ENCODE measurements at places on chromosomes 6 and 20.

- DNase-seq, result no peak
Observed at GRCh38 chr6:43303751-43304331, 4.8 kb downstream of the CRIP3 start.

- no peak for DNase-seq
Observed at GRCh38 chr6:12051861-12052368, 39.8 kb downstream of the HIVEP1 start.

DNA sequence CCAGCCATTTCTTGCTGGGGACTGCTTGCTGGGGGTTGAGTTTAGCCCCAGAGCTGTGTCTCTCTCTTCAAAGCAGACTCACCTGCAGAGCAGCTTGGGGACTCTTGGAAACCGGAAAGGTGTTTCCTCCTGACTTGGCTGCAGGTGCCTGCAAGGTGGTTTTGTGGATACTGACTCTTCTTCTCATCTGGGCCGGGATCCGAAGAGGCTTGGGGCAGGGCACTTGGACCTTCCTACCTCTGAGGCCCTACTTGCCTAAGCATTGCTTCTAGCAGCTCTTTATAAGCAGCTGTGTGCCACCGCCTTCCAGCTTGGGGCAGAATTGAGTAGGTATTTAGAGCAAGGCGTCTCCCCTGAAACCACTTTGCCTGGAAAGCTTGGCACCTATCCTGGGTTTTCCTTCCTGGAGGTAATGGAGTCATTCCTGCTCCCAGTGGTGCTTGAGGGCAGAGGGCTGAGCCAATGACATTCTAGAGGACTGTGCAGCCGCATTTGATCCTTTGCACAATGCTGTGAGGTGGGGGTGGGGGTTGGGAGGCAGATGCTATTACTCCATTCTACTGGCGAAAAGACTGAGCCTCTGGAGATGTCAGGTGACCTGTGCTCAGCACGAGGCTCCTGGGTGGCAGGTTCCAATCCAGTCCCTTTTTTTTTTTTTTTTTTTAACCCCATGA lies 3.4 kb upstream of the CTSZ start:
- DNase-seq, result no peak

DNA sequence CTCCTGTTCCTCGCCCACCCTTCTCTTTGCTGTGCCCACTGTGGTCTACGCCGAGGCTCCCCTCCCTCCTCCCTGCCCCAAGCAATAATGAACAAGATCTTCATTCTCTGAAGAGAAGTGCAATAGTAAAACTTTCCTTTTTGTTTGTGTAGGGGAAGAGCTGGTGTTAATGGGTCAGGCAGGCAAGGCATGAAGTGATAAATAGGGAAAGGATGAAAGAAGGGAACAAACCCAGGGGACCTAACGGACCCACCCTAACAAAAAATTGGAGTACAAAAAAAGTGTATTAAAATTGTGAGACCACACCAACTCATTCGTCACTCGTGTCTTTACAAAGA lies 66.9 kb downstream of the ZBTB2 start:
- DNase-seq, result no peak

- DNase-seq, result no peak
Observed at GRCh38 chr6:168827586-168827871, 386.5 kb downstream of the SMOC2 start.

DNA sequence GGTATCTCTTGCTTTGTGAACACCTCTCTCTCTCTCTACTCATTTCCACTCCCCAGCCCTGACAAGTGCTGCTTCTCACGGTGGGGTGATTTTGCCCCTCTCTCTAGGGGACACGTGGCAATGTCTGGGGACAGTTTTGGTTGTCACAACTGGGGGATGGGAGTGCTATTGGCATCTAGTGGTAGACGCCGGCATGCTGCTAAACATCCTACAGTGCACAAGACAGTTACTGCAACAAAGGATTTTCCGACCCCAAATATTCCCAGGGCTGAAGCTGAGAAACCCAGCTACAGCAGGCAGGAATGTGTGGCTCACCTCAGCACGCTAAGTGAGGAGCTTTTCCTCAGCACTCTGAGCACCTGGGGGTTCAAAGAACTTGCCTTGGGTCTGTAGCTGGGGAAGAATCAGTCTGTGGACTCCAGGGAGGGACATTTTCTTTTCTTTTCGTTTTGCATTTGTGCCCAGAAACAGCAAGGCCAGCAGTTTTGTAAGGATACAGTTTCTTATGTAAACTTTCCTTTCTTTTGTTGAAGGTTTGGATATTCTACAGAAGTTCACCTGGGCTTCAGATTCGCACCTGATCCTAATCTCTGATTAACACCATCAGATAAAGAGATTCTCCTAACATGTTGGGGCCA lies 246.9 kb upstream of the ZFP64 start:
- no peak for DNase-seq

- no peak for DNase-seq
Observed at GRCh38 chr6:158043586-158044524, 62.2 kb downstream of the SYNJ2 start.

- DNase-seq, result no peak
Observed at GRCh38 chr20:59578436-59579403, 25.6 kb upstream of the PHACTR3 start.

GRCh38 chr6:70379473-70380013 lies 33.8 kb upstream of the FAM135A start:
- no peak for DNase-seq

- DNase-seq, result no peak
Observed at GRCh38 chr6:51261691-51262090, 443.0 kb downstream of the TFAP2B start.

- DNase-seq, result no peak
Observed at GRCh38 chr20:45292343-45292742, 14.3 kb upstream of the RBPJL start.

DNA sequence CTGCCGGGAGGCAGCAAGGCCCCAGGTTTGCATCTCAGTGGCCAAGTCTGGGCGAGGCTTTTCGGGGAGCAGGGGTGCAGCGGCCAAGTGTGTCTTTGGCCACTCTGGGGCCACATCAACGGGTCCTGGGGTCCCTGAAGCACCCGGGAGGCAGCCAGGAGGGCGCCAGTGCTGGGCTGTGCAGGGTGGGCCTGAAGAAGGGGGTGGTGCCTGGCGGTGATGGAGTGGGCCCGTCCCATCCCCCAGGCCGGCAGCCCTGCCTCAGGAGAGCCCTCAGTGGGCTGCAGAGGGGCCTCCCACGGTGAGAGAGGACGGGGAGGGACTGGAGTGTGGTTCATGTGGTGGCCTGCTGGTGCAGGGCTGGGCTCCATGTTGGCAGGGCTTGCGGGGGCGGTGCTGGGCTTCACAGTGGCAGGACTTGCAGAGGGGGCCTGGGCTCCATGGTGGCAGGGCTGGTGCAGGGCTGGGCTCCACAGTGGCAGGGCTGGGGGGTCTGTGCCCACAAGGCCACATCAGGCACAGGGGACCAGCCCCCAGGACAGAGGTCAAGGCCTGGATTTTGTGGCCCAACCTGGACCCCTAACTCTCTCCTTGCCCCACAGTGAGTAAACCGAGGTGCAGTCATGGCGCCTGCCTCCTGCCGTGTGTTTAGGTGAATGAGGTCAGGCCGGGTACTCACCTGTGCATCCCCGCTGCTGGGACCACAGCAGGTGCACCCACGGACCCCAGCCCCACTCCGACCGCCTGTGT lies 10.5 kb upstream of the BHLHE23 start:
- no peak for DNase-seq

GRCh38 chr6:43980004-43980795 lies 147.1 kb downstream of the MRPL14 start:
- DNase-seq, result no peak

DNA sequence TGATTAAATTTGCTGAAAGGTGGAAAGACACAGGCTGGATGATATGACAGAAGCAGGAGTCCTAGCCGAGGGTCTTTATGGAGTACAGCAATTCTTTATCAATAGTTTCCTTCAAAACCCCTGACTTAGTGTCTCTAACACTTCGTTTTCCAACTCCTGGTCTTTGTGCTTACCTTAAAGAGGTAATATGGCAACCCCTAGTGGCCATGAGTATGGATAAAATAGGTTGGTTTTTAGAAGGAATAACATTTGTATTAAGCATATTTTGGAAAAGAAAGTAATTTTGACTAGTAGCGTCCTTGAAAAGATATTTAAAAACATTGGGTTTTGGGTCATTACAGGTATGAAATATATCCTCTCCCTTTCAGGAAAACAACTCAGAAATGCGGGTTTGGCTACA lies 51.9 kb downstream of the VGLL2 start:
- peak; percentile 55 for DNase-seq

GRCh38 chr6:107820338-107821261 lies 3.5 kb downstream of the SCML4 start:
- peak; percentile 57 for DNase-seq

GRCh38 chr6:56713254-56713672 lies 70.6 kb upstream of the DST start:
- DNase-seq, result no peak

DNA sequence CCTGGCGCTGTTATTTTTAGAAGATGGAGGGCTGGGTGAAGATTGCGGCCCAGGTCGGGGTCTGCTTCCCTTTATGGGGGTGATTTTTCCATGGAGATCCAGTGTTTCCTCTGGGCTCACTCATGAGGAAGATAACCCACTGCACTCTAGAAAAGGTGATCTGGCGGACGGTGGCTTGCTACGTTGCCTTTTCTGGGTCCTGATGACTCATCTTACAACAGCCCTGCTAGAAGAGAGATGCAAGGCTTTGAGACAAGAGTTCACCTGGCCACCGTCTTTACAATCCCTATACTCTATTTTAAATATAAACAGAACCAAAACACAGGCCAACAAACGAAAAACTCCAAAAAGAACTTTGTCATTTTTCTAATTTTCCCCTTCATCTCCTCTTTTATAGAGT lies 182.1 kb upstream of the EXOC2 start:
- no peak for DNase-seq

DNA sequence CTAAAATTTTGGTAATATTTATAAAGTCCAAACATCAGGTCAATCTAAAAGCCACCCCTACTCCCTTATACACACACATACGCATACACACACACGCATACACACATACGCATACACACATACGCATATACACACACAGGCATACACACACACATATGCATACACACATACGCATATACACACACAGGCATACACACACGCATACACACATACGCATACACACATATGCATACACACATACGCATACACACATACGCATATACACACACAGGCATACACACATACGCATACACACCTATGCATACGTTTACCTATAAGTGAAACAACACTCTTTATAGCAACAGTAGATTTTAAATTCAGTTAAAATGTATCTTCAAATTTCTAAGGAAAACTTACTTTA lies 112.8 kb upstream of the C6orf118 start:
- no peak for DNase-seq

DNA sequence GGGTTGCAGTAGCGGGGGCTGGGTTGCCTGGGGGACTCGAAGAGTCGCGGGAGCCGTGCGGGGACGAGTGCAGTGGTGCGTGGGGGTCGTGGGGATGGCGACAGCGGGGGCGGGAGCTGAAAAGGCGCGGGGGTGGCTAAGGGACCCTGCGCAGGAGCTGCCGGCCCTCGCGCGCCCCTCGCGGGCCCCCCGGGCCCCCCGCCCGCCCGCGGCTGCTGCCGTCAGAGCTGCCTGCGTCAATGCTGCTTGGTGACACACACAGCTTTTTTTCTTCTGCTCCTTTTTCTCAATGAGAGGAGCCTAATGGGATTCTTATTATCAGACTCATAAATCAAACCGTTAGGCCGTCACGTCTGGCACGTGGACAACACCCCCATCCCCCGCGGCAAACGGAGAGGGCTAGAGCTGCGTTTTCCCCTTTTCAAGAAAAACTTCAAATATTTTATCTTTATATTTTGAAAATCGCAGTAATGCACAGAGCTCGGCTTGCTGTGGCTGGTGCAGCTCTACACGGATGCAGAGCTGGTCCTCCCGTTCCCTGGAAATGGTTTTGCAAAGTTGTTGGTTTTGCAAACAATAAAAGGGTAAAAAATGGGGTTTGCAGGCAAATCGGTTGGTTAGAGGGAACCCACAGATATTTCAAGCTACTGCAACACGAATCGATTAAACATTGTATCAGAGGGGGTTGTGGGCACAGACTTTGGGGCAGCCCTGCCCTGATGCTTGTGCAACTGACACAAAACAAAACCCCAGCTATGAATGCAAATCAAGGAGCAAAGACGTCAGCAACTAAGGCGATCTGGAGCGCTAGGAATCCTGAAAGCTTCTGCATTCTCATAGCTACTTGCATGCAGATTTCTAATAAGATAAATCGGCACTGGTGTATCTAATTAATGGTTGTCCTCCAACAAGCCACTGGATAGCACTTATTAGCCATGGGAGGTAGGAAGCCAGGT lies 161.4 kb downstream of the TBXT start:
- DNase-seq, result peak; percentile 81

GRCh38 chr6:41043151-41043550 lies 884 bp downstream of the TSPO2 start:
- DNase-seq, result no peak

DNA sequence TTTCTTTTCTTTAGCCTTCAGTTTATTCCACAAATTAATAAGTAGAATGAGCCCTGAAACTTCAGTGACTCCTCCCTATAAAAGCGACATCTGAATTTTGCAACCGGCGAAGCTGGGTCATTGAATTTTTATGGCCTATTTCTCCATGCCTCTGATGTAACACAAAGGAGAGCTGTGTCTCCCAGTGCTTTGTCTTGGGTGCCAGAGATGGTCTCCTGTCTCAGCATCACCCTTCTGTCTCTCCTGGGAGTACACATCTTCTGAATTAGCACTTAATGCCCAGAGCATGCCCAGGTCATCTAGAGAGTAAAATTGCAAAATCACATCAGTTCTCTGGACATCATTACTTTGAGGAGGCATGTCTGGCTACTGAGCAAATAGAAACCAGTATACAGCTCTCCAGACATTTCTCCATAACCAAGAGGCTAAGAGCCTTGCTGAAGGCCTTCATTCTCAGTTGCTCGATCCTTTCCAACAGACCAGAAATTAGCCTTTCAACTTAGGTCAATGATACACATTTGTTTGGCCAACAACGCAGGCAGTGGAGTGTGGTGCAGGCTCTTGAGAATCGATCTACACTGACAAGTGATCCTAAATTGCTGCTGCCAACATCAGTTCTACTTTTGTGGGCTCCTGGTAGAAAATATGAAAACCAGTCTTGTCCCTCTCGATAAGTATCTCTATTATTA lies 176.0 kb upstream of the FOXQ1 start:
- no peak for DNase-seq

GRCh38 chr6:129938249-129939020 lies 77.3 kb upstream of the TMEM244 start:
- DNase-seq, result no peak

DNA sequence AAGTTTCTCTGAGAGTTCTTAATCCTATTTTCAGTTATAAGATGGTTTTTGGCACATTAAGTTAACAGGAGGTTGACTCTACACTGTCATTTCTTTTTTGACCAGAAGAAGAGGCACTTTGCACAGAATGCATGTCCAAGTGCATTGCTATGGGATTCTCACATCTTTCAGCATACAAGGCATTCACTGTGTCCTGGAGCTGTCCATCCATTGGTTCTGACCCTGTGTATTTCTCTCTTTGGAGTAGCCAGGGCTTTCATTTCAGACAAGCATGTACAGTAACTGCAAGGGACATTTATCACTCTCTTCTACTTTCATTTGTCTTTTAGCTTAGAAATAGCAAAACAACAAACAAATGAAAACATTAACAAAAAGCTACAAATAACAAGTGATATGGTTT lies 275.1 kb upstream of the IMPG1 start:
- no peak for DNase-seq

- DNase-seq, result no peak
Observed at GRCh38 chr20:52731093-52731492, 241.1 kb upstream of the TSHZ2 start.

GRCh38 chr6:12984776-12985175 lies 268.2 kb downstream of the PHACTR1 start:
- no peak for DNase-seq

All from NCI-H524 (cell line).